Thoracic aorta (tissue), 2 donors: ENCODE measurements at places on chromosomes 11 and 22.

- peaks cover 6% of the 10 kb centered on the region for H3K4me1 ChIP-seq
- H3K36me3 ChIP-seq = no peaks in the 10 kb centered on the region
- H3K4me3 ChIP-seq = no peak overlapping the region
- H3K27me3 ChIP-seq = no peaks in the 10 kb centered on the region
These were observed 100.8 kb downstream of the ALX4 start for GRCh38 chr11:44208976-44209603.

DNA sequence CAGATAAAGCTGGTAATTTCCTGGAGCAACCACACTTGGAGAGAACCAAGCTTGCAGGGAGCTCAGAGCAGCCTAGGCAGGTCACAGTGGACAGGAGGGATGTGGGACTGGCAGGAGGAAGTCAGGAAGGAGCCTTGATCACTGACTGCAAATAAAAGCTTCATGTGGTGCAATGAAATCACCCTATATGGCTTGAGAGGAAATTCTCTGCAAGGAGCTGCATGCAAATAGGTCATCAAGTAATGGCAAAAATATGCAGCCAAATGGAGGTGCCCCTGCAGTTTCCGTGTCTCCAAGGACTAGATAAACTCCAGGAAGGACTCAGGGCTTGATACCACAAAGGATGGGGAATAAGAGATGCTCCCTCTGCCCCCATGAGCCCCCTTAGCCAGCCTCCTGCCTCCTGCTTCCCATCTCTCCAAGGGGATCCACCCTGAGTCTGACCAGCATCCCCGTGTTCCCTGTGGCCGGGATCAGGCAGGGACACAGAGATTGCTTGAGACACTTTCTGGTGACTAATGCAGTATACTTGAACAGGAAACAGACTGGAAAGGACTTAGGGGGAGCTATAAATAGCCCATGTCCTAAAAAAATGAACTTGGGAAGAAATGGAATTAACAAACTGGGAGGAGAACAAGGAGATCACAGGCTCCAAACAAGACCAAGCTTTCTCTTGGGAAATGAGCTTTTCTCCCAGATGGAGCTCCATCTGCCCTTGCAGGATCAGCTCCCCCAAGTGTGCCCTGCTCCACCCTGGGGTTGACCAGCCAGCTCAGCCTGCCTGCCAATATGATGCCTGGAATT, 23.9 kb upstream of the MICAL2 start:
- H3K4me1 ChIP-seq = peaks cover 40% of the 10 kb centered on the region
- DNase-seq = peak; percentile 65
- no peaks in the 10 kb centered on the region for H3K27me3 ChIP-seq
- peak overlapping the region; percentile 77 for H3K4me3 ChIP-seq

DNA sequence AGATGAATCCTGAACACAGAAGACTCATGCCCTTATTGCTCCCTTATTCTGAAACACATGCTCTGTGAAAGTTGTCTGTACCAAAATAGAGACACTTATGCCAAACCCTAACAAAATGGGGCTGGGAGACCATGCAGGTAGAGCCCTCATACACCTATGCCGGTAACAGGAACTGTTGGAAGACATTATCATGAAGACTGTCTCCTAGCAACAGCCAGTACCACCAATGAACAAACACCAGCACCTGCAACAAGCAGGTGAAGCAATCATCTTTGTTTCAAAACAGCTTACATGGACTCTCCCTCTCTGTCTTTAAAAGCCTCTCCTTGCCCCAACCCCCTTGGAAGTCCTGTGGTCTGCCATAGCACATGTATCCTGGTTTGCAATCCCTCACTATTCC, 17.2 kb downstream of the SLC5A4 start:
- no peak overlapping the region for H3K4me3 ChIP-seq
- DNase-seq = no peak
- H3K4me1 ChIP-seq = no peaks in the 10 kb centered on the region
- H3K27ac ChIP-seq = no peak overlapping the region
- H3K36me3 ChIP-seq = no peaks in the 10 kb centered on the region

DNA sequence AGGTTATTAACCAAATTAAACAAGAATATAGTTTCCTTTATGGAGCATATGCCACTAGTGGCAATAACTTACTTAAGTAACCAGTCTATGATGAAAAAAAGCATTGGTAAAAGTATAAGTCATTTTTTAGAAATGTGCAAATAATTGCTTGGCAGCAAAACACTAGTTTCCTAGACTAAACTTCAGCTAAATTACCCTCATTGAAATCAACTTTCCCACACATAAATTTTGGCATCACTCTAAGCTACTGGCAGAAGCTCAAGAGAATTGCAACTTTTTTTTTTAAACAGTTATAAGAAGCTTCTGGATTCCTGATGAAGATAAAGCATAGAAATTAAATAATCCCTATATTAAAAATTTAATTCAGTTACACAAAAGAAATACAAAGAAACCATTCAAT, 12.5 kb downstream of the CCDC34 start:
- H3K27ac ChIP-seq = no peak overlapping the region
- no peaks in the 10 kb centered on the region for H3K27me3 ChIP-seq
- peaks cover 22% of the 10 kb centered on the region for H3K4me1 ChIP-seq
- no peak overlapping the region for H3K4me3 ChIP-seq
- no peak for DNase-seq
- no peaks in the 10 kb centered on the region for H3K36me3 ChIP-seq

DNA sequence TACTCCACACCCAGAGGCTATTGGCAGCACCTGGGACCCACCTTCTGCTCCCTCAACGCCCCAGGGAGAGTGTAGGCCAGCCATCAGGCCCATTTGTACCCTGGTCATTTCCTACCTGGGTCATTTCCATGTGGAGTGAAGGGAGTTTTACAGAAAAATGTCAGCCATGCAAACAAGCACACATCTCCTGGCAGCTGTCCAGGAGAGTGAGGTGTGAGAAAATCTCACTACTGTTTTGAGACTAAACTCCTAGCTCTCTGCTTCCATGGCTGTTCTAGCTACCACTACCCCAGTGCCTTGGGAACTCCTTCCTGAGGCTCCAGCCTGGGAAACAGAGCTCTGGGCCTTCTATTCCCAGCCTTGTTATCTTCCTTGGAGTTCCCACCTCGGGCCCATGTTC, 2.8 kb upstream of the TMPRSS13 start:
- DNase-seq = no peak
- no peaks in the 10 kb centered on the region for H3K27me3 ChIP-seq
